ENCODE measurements at places on chromosomes 3 and 15.
A peak's percentile ranks its signal among the peaks of the same experiment; 100 is the strongest.

DNA sequence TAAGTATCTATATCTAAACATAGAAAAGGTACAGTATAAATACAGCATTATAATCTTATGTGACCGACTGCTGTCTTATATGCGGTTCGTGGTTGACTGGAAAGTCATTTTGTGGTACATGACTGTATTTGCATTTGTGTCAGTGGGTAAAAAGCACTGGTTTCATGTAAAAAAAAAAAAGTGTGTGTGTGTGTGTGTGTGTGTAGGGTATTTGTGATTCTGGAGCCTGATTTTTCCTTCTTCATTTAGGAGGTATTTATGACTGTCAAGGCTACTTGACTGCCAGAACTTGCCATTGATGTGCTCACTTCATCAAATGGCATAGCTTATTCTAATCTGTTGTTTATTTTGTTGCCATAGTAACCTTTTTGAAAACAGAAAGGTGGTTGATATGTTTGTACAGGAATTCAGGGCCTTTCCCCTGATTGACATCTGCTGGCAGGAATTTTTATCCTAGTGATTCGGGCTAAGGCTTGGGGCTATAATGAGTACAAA is 63.2 kb downstream of the AKAP13 start:
- peak; percentile 93 for ATAC-seq

DNA sequence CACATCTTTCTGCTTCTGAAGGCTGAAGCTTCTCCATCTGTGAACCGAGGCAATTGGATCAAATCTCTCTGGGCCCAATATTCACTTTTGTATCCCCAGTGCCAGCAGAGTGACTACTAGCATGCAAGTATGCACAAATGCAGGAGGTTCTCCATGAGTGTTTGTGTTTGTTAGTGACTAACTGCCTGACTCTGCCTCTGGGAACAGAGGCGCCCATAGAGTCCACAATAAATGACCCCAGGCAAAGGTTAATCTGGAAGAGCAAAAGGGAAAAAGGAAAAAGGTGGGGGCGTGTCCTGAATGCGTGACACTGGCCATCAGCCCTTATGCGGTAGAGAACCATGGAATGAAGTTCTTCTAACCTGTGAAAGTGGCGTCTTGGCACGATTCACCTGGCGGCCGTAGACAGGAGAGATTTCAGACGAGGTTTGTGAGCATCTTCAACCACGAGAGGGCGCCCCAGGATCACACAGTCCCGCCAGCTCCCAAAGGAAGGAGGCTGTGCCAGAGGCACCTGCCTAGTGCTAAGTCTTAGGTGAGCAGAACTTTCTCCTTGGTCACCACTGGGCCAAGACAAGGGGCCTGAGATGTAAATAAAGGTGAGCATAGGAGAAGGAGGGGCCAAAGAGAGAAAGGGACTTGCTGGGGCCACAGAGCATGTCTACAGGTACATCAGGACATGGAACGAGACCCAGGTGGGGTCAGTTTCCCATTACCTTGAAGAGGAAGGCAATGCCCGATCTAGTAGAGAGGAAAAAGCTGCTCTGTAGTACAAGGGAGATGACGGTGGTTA is 44.2 kb downstream of the RBPMS2 start:
- ATAC-seq: peak; percentile 78

- peak; percentile 24 for ATAC-seq
Observed at GRCh38 chr3:133038731-133039375, 662 bp downstream of the TMEM108 start.

- no peak for ATAC-seq
Observed at GRCh38 chr3:113721636-113722035, 24.4 kb downstream of the NAA50 start.

DNA sequence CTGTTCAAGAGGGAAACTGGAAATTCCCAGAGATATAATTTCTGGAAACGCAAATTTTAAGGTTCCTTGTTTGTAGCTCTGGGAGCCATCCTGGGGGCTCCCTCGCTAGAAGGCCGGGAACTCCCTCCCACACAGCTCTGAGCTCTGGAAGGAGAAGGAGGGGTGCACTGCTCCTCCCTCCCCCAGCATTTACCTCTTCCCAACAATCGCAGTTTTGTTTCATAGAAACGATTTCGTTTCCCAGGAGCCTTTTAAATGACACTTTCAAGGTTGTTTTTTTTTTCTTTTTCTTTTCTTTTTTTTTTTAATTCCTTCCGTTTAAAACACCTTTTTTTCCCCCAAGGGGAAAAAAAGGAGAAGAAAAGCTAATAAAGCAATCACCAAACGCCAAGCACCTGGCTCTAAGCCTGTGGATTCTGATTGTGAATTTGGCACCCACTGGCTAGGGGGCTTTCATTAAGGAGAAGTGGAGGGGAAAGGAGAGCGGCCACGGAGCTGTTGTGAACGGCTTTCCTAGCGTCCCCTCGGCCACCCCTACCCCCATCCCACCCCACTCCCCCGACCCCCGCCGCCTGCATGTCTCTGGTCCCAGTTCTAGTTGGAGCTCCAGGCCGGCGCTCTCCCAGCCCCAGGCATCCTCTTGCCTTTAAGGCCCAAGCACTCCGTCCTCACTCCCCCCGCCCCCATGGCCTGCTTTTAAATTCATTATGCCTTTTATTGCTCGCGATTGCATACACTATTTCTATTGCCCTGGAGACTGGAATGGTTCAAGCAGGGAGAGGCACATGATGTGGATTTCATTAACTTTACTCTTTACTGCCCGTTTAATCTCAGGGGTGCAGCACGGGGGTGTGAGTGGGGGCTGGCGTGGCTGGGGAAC is 13.6 kb upstream of the CCDC33 start:
- ATAC-seq: no peak

- ATAC-seq: no peak
Observed at GRCh38 chr3:171753025-171753472, 57.2 kb downstream of the PLD1 start.

DNA sequence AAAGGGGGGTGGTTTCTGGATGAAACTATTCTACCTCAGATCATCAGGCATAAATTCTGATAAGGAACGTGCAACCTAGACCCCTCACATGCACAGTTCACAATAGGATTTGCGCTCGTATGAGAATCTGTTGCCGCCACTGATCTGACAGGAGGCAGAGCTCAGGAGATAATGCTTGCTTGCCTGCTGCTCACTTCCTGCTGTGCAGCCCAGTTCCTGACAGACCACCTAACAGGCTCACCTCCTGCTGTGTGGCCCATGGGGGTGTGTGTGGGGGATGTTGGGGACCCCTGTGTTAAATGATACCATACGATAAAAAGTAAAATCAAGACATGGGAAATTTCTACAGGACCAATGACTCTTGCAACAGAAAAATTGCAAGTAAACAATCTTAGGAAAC is 24.0 kb downstream of the CP start:
- no peak for ATAC-seq

- ATAC-seq: peak; percentile 90
Observed at GRCh38 chr3:43296565-43296964, 10.2 kb downstream of the SNRK start.

DNA sequence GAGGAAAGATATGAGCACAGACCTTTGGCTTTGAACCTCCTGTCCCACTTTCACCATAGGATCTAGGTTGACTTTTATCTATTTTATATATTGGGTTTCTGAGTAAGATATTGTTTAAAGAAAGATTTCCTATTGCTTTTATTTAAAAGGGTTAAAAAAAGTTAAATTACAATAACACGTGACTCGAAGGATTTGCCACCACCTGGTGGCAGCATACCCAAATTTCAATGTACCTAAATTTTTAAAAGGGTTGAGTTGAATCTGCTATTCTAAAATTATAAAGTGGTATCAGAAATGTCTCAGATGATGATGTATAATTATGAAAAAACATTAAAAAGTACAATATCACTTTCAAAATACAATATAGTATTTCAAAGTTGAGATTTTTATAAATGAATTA is 368.4 kb downstream of the MECOM start:
- ATAC-seq: no peak

DNA sequence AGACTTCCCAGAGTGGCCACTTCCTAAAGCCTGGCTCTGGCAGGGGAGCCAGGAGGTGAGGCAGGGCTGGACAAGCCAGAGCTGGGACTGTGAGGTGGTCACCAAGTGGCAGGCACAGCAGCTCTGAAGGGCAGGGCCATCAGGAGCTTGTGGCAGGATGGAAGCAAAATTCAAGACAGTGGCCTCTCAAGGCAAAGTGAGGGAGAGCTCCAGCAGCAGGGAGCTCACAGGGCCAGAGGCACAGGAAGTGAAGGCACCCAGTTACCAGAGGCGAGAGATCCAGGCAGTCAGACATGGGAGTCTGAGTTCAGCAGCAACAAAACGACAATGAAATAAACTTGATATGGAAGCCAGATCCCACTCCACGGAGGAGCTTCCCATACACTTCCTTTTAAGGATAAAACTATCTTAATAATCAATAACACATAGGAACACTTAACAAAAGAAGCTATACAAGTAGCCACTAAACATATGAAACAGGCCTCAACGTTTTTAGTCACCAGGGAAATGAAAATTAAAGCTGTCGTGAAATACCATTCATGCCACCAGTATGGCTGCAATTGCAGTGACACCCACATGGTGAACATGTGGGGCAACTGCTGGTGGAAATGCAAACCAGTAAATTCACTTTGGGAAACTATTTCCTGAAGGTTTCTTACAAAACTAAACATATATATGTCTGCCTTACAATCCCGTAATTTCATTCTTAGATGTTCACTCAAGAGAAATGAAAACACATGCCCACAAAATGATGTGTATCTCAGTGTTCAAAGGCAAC is 35.4 kb upstream of the TMEM158 start:
- ATAC-seq: no peak

- peak; percentile 59 for ATAC-seq
Observed at GRCh38 chr3:184361532-184361931, at the start of the genes CLCN2 and POLR2H. TSS of gene CLCN2 (minus strand) at chr3:184361605. CDS start at chr3:184361479, 126 bp downstream. TSS of gene POLR2H (plus strand) at chr3:184361710. CDS start at chr3:184363493, 1,783 bp downstream.

- no peak for ATAC-seq
Observed at GRCh38 chr3:120331076-120331475, 18.1 kb downstream of the LRRC58 start.

DNA sequence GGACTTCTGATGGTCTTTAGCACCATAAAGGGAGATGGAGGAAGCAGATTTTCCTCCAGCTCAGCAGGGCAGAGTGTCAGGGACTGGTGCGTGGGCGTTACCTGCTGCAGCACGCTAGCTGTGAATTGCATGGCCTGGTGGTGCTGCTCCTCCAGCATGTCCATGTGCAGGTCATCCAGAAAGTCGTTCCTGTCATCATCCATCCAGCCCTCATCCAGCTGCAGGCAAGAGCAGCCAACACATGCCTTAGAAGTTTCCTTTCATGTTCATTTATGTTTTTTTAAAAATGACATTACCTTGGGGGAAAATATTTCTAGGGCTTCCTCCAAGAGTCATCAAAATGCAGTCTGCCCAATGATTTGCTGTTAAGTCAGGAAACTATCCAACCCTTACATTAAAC is 239.2 kb downstream of the PDZRN3 start:
- no peak for ATAC-seq

GRCh38 chr3:71088742-71089141 is 494.8 kb downstream of the FOXP1 start:
- ATAC-seq: no peak

- no peak for ATAC-seq
Observed at GRCh38 chr15:23447107-23447500, at the start of gene GOLGA6L2. TSS of gene GOLGA6L2 (minus strand) at chr15:23447243. CDS start at chr15:23447181, 62 bp downstream.

DNA sequence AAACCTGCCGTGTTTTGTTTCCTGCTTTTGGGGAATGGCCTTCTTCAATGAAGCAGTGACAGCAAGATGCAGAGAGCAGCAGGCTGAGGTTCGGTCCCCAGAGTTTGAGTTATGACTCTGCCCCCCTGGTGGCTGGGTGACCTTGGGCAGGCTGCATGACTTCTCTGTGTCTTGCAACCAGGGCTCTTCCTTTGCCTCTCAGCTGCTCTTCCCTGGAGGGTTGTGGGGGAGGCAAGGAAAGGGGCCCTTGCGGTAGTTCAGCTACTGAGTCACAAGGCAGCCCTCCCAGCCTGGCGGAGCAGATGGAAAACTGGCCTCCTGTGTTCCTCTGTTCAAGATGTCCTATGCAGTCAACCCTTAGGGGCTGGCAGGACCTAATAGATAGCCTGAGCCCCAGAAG is 17.1 kb downstream of the CTXND1 start:
- peak; percentile 60 for ATAC-seq

DNA sequence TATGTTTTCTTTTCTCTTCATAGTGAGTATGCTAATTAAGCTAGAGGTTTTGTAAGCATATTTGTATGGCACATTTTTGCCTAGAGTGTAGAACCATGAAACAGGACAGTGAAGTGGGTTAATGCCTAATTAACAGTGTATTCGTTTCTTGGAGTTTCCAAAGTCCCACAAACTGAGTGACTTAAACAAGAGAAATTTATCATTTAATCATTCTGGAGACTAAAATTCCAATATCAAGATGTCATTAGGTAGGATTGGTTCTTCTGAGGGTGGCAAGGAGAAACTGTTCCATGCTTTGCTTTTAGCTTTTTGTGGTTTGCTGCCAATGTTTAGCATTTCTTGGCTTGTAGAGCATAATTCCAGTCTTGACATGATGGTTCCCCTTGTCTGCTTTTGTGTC is 734.2 kb downstream of the NAALADL2 start:
- ATAC-seq: no peak

DNA sequence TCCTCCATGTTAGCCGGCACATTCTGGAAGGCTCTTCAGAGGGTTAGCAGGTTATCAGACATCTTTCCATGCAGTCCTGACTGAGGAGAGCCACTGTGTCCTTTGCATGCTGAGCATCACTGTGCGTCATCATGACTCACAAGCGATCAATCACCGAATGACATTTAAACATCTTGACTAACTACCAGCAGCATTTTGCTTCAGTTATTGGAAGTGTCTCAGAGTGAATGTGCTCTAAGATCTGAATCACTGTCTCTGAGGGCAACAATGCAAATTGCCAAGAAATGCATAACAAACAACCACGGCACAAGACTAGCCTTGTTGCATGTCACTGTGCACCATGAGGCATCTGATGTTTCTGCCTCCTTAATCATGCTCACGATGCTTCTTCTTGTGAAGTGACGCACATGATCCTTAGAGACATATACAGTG is 18.3 kb upstream of the ATP8B4 start:
- ATAC-seq: peak; percentile 42

GRCh38 chr15:70879401-70879800 is 12.8 kb downstream of the THAP10 start:
- no peak for ATAC-seq

GRCh38 chr15:74179983-74180880 is 6.7 kb downstream of the ISLR start:
- no peak for ATAC-seq

DNA sequence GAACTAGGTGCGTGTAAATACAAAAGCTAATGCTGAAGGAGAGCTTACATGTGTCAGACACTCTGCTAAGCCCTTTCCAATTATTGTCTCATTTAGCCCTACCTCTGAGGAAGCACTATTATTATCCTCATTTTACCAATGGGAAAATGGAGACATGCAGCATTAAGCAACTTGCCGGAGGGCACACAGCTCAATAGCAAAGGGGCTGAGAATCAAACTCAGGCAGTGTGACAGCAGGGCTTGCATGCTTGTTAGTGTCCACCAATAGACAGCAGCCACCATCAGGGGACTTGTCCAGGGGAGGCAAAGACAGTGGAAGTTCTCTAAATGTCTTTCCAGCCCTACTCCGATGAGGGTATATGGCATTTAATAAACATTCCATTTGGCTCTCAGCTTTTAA is 548.6 kb downstream of the MAGI1 start:
- no peak for ATAC-seq

GRCh38 chr3:112817271-112817670 is 29.4 kb downstream of the CD200R1L start:
- ATAC-seq: no peak

- ATAC-seq: no peak
Observed at GRCh38 chr3:18062657-18063025, 320.2 kb upstream of the TBC1D5 start.

Measured in stimulated activated memory B cell treated with anti-CD40 and anti-IgM and Interleukin-4, amounts not matched to agents 10 μg/mL and 1 μg/mL and 100 μg/mL, for 72 hours (primary cell).